Mesothelial cell of epicardium (in vitro differentiated cells): ENCODE measurements at places on chromosomes 16 and 17. TPM values are rescaled to one million over a fixed set of nuclear protein-coding genes. Genes with fewer than 3 reads are reported as not detected.

RNU2-1 gene
- total RNA-seq: 5,898 to 7,362 TPM (median 7,002 TPM) in 3 replicates

GRCh38 chr17:50133769-50134099 lies 3.8 kb upstream of the SAMD14 start:
- DNase-seq: no peak

DNA sequence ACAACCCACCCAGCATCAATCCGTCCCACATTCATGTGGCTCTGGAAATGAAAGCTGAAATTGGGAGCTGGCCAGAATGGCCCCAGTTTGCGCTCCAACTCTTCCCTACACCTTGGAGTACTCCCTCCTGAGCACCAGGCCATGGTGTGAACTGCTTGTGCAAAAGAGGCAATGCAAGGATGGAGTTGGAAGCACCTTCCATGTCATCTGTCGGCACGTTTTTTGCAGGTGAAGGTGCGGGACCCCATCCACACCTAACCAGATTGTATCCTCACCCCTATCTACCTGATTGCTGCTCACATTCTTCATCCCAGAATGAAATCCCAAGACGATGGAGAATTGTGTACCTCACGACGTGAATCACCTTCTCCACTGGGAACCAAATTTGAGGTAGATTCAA lies 136.6 kb upstream of the WSB1 start:
- no peak for DNase-seq

DNA sequence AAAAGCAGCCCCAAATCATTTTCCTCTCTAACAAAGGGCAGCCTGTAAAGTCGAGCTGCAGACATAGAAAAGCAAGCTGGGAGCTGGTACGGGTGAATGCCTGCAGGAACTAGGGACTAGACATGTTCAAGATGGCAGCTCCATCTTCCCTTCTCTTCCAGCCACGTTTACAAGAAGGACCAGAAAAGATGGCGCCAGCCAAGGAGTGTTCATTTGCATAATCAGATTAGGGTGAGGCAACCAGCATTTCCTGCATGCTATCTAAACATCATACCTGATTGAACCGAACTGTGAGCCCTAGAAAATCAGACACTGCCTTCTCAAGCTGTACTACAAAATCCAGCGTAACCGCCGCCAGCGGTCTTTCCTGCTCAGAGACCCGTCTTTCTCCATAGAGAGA lies 896.8 kb downstream of the CDH11 start:
- DNase-seq: no peak

GRCh38 chr16:63289834-63290460 lies 1253.7 kb upstream of the CDH8 start:
- peak; percentile 68 for DNase-seq

IL17C gene
- total RNA-seq: 0.23 TPM in 1 of 3 replicates, not detected in the others

ZNF200 gene
- total RNA-seq: 8.0 to 8.6 TPM (median 8.3 TPM) in 3 replicates
